ENCODE measurements at places on chromosomes 5 and 9. TPM values are rescaled to one million over a fixed set of nuclear protein-coding genes. Genes with fewer than 3 reads are reported as not detected.

DNA sequence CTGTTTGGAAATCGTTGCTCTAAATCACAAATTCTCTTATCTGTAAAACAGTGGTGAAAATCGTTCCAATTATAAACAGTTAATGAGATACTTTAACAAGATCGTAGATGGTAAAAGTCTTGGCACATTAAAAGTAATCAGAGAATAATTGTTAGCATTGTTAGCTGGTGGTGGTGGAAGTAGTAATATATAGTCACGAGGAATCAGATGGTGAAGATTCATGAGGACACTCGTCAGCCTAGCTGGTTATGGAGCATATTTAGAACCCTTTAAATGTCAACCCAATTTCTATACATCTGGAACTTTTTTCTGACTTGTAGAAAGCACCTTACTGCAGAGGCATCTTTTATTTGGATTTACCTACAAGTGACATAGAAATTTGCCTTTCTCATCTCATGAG is 190.8 kb downstream of the TLE1 start:
- DNase-seq = no peak

Gene PITX1
- polyA plus RNA-seq = 3.6 TPM

Gene FAM221B
- polyA plus RNA-seq = 17.1 TPM

Gene CCNJL
- polyA plus RNA-seq = 23.6 TPM

- DNase-seq = no peak
These were observed 25.0 kb upstream of the F2R start for GRCh38 chr5:76690704-76691466.

DNA sequence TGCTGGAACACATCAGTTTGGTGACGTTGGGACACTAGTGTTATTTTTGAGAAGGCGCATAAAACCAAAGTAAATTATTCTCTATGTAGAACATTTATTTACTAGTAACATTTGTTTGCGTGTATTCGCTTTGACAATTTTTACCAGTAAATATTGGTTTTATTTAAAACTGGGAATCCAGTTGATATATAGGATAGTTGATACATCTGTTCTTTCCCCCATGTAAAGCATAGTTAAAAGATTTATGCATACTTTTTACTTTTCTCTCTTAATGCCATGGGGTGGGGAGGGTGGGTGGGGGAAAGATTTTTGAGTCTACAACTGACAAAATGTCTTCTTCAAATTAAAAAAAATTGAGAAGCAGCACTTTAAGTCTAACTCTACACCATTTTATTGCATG is at the start of gene IGIP:
IGIP (plus strand) TSS at position 301 of the 400 bp plus-strand sequence. CDS start 2,540 bp downstream, outside the sequence.
- no peak for DNase-seq

DNA sequence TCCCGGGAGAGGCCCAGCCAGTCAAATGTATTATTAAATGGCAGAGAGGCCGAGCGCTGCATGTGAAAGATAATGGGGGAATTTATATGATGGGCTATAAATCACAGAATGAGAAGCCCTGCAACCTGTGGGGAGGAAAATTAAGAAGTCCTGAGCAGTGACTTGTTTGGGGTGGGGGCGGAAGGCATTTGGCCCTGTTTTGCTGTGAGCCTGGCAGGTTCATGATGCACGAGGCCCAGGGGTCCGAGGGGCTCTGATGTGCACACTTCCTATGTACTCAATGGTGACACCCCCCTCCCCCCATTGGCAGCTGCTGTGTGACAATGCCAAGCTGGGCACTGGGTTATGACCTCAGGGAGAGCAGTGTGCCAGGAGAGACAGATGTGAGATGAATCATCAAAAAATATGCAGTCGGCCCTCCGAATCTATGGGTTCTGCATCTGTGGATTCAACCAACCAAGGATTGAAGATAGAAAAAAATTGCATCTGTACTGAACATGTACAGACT is 13.7 kb upstream of the DAB2IP start:
- DNase-seq = no peak

DNA sequence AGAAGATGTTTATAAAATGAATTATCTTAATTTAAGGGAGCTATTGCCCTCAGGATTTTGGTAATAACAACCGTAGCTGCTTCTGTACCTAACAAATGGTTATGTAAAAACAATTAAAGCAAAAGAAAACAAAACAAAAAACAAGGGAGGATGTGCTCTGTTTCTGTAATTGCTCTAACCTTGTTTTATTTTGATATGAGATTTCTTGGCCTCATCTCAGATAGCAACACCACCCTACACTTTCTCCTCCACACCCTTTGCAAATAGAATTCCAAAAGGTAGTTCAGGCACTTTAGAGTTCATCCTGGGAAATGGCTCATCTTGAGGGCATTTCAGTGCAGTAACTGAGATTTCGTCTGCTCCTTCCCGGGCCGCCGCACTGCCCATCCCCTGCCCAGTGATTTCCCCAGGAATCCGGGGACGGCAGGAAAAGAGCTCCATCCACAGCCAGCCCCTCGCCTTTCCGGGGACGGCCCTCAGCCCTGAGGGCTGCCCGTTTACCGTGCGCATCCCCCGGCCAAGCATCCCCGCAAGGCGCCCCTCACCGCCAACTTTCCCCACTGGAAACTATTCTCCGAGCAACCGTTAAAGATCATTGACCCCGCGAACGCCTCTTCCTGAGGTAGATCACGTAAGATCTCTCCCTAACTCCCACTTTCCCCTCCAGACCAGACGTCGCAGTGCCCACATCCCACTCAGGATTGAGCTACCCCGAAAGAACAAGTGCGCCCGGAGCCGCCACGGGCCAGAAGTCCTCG is 1.2 kb downstream of the FNBP1 start:
- DNase-seq = peak; percentile 34

DNA sequence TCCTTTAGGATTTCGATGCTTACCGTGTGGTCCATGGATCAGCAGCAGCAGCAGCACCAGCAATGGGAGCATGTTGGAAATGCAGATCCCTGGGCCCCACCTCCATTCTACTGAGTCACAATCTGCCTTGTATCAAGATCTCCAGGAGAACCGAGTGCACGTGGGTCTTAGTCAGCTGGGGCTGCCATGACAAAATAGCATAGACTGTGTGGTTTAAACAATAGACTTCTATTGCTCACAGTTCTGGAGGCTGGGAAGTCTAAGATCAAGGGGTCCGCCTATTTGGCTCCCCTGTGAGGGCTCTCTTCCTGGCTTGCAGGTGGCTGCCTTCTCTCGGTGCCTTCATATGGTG is 1.3 kb upstream of the PROP1 start:
- DNase-seq = no peak

Gene CARD9
- 1.8 TPM for polyA plus RNA-seq

DNA sequence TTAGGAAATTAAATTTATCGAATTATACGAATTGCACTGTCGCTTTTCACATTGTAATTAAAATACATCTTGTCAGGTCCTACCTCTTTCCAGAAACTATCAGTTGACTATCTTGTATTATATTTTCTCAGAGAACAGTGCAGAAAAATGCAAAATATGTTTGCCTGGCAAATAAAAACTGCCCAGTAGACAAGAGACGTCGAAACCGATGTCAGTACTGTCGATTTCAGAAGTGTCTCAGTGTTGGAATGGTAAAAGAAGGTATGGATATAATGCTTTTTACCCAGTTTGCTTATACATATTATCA is 10.8 kb downstream of the NR4A3 start:
- no peak for DNase-seq

Gene ADGRD2
- polyA plus RNA-seq = 1.5 TPM

DNA sequence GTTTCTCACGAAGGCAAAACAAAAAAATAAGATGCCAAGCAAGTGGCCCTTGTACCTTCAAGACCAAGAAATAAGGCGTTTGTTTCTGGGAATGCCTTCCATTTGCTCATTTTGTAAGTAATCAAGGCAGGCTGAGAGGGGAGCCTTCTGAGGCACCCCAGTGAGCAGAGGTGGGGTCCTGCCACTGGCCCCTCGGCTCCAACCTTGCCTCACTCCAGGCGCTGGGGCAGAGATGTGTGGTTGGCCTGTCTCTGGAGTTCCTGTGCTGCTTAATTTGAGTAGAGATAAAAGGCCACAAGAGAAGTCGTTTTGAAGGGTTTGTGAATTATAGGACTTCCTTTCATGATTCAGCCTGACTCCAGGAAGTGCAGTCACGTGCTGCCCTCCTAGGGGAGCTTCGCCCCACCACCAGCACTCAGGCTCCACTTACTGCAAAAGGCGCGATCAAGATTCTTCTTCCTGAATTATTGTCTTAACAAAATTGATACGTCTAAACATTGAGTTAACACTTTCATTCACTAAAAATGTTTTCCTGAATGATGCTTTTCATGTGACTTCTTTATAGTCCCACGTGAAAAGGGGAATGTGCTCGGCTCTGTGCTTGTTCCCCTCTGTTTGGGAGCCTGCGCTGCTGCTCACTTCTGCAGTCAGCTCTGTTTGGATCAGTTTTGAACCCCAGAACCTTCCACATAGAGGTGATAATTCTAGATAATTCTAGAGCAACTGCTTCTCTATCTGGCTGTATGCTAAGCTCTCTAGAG is 13.7 kb downstream of the SYK start:
- peak; percentile 49 for DNase-seq

Gene ARAP3
- polyA plus RNA-seq = 4.8 TPM

DNA sequence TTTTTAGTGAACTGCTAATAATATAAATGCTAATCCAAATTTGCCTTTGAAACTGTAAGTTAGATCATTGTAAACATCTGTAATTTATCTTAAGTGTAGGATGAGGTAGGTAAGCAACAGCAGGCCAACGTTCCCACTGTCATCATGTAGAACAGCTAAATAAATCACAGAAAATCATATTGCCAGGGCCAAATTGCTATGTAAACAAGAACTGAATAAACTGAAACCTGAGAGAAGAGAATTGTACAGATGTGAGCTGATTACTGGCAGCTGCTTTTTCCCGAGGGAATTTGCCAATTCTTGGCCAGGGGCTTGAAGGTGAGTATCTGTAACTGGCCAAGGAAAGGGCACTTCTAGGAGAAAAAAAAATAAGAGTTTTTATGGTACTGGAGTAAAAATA is 97.6 kb downstream of the CDH10 start:
- no peak for DNase-seq

Gene TRIM7
- polyA plus RNA-seq = 0.47 TPM

GRCh38 chr5:177366528-177367322 is 9.0 kb downstream of the RGS14 start:
- peak; percentile 93 for DNase-seq

- DNase-seq = no peak
These were observed 171.1 kb downstream of the ARHGAP26 start for GRCh38 chr5:142941245-142941644.

DNA sequence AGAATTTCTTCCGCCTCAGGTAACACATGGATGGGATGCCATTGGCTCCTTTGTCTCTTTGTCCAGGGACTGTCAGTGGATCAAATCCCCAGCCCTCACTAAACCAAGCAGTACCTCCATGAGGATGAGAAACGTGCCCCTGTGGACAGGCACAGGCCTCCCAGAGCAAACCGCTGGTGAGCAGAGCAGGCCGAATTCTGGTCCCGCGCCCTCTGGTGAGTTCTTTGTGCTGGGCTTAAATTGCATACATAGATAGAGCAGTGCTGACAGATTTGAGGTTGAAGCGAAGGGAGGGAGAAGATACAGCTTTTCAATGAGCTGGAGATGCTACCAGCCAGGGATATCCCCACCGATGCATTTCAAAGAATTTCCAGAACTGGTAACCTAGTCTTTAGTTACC is 143.8 kb downstream of the HSD17B3 start:
- DNase-seq = no peak

- no peak for DNase-seq
These were observed 19.8 kb downstream of the STRBP start for GRCh38 chr9:123248630-123249029.

DNA sequence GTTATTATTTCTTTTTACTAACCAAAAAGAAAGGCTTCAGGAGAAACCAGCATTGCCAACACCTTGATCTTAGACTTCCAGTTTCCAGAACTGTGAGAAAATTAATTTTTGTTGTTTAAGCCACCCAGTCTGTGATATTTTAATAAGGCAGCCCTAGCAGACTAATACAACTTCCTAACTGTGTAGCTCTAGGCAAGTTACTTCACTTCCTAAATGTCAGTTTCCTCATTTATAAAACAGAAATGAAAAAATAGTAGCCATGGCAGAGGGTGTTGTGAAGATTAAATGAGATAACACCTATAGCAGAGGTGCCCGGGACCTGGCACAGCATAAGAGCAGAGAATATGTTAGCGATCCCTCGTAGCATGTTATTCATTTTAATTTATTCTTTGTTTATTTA is 66.6 kb upstream of the HAND1 start:
- DNase-seq = no peak

GRCh38 chr5:61449804-61450492 is 117.9 kb downstream of the ZSWIM6 start:
- no peak for DNase-seq

GRCh38 chr5:155839251-155840037 is 487.5 kb upstream of the SGCD start:
- DNase-seq = no peak

DNA sequence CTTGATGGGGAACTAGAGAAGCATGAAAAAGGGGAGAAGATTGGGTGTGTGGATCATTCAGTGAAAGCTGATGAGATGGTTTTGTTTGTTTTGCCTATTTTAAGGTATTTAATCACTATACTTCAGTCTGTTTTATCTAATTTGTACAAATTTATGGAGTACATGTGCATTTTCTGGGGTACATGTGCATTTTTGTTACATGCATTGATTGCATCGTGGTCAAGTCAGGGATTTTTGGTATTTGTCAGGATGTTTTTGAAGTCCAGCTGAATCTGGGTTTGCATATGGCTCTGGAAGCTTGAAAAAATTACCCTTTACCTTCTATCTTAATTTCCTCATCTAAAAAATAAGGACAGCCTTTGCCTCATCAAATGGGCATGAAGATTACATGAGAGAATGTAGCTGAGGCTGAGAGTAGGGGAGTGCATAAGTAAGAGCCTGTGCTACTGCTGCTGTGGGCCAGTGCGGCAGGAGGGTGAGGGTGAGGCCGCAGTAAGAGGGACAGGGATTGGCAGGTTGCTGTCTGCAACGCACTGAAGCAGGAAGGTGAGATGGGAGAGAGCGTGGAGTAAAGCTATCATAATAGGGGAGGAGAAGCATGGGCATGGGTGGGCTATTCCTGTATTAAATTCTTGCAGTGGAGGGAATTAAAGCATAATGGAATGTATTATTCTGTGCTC is 139.8 kb downstream of the NPR3 start:
- no peak for DNase-seq

GRCh38 chr5:69270840-69271239 is 36.2 kb downstream of the CDK7 start:
- no peak for DNase-seq

- no peak for DNase-seq
These were observed 35.8 kb downstream of the PHF2 start for GRCh38 chr9:93612052-93612795.

GRCh38 chr5:181243018-181243563 is 615 bp downstream of the RACK1 start:
- DNase-seq = no peak

GRCh38 chr9:130428086-130428665 is 16.6 kb upstream of the ASS1 start:
- DNase-seq = no peak

Gene COMMD10
- 16.6 TPM for polyA plus RNA-seq

DNA sequence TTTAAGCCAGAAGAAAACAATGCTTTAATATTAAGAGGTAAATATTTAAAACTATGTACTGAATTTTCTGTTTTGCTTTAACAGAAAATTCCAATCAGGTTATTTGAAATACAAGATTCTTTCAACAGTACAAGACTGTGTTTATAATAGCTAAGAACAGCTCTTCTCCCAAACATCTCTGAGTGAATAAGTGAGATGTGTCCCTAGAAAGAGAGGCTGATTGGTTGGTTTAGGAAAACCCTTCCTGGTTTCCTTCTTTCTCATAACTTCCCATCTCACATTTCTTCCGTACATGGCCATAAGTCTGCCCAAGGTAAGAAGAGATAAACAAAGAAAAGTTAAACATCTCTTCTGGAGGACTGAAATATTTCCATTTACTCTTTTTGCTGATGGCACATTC is 145.9 kb downstream of the FANCC start:
- DNase-seq = no peak

Data from testis (tissue), 5 donors.